ENCODE measurements at places on chromosomes 7 and 10.

- peak; percentile 54 for DNase-seq
These were observed 52.8 kb downstream of the NRF1 start for GRCh38 chr7:129664029-129665012.

DNA sequence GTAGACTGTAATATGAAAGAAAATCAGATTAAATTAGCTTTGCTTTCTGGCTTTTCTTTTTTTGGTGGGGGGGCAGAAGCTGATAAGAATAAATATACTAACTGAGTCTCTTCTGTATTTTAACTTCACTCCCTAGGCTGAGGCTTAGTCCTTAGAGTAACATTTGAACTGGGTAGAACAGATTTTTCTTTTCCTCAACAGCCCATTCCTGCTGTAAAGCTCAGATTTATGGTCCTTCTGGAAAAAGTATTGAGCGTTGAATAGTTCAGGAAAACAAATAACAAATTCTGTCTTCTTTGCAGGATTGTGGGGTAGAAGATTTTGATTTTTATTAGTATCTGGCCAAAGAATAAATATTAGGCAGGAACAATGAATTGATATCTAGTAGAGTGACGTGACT, 17.9 kb downstream of the SGPL1 start:
- no peak for DNase-seq

DNA sequence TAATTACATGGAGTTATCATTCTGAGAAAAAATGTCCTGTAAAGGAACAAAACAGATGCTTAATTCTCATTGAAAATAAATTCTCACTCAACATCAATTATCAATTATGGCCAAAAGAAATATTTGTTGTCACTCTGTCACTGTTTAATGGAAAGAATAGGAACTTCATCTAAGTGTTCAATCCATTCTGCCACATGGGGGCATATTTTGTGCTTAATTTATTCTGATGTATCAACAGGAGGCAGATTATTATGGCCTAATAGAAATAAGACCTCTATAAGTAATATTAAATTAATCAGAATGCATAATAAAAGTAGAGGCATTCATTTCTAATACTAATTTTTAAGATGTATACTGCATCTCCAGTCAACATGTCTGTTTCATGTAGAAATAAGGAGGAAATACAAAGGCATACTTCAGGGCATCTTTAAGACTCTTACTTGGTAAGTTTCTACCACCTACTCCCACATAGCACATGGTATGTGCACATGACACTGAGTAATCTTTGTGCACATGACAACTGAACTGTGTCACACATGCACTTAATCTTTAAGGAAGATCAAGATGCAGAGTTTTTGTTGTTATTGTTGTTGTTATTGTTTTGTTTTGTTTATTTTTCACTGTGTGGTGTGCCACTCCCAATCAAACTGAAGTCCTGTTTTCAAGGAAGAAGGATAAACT, 420.4 kb upstream of the SEMA3A start:
- DNase-seq = no peak

DNA sequence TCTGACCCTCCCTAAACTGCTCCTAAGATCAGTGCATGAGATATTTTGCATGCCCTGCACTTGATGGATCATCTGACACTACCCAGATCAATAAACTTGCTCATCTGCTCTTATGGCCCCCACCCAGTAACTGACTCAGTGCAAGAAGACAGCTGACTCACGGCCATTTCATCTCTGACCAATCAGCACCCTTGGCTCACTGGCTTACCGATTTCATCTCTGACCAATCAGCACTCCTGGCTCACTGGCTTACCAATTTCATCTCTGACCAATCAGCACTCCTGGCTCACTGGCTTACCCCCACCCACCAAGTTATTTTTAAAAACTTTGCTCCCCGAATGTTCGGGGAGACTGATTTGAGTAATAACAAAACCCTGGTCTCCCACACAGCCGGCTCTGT, 37.2 kb upstream of the OPTN start:
- no peak for DNase-seq

DNA sequence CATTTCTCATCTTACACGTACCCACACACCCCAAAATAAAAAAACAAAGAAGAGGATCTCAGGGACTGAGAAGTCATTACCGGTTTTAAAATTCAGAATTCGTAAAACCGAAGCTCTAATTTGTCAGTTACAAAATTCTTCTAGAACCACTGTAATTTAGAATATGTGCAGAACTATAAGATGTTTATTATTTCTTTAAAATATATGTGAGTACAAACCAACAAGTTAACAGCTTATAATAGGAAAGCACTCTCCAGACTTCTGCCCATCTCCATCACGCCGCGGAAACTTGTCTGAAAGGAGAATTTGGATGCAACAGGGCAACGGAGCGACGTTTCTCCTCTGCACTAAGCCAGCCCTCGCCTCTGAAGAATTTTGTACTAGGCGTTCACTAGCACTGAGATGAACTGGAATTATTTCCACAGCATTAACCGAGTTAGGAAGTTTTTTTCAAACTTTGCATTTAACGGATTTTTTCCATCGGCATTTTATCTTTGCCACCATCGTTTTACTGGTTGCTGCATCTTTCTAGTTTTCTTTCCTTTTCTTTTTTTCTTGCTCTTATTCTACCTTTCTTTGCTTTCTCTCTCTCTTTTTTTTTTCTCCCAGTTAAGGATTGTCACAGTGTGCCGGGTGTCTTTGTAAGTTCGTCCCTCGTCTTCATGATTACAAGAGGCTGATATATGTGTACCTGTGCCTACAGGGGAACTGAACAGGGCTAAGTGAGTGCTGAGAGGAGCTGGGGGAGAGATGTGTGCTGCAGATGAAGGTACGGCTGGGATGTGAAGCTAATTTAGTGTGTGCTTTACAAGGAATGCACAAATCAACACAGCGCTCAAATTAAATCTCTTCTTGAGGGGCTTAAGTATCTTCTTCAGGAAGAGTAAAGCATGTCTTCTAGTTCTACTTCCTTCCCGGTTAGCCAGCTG, 295.9 kb upstream of the NFE2L3 start:
- DNase-seq = no peak

GRCh38 chr10:119703903-119704508, 21.8 kb upstream of the INPP5F start:
- no peak for DNase-seq

- no peak for DNase-seq
These were observed 4.1 kb upstream of the ARHGAP22 start for GRCh38 chr10:48608976-48609375.

DNA sequence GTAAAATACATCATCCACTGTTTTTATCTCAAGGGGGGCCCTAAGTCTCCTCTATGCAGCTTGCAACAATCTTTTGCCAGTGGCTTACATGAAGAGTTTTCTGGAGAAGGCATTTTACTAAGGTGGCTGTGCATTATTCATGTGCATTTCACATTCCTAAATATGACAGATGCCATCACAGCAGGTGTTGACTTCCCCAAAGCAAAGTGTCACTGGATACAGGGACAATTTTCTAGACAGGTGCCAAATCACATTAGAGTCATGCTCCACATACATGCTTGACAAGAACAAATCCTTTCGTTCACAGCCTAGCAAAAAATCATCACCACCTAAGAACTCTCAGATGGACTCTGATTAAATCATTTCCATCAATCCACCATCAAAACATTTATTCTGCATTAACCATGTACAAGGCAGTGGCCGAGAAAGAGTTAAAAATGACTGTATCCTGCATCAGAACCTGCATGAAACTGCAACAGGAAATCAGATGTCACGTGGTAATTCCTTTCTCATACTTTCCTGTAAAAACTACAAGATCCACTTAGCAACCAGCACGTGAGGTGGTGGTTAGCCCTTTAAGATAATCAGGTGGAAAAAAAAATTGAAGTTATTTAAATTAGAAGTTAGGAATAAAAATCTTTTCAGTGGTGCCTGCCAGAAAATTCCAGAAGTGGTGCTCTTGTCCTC, 88.2 kb upstream of the AFAP1L2 start:
- no peak for DNase-seq

GRCh38 chr10:104231784-104232612, at the start of gene CFAP43:
Gene CFAP43, minus strand, starts transcription at chr10:104232364. Its CDS starts 118 bp downstream, at chr10:104232246.
- peak; percentile 53 for DNase-seq

All from NCI-H2081 treated with DMSO at 0.1 percent for 48 hours (cell line).